ENCODE measurements at places on chromosomes 5 and 9. TPM values are rescaled to one million over a fixed set of nuclear protein-coding genes. Genes with fewer than 3 reads are reported as not detected.
A peak's percentile ranks its signal among the peaks of the same experiment; 100 is the strongest.

WDR38 gene
- not detected for total RNA-seq

DNA sequence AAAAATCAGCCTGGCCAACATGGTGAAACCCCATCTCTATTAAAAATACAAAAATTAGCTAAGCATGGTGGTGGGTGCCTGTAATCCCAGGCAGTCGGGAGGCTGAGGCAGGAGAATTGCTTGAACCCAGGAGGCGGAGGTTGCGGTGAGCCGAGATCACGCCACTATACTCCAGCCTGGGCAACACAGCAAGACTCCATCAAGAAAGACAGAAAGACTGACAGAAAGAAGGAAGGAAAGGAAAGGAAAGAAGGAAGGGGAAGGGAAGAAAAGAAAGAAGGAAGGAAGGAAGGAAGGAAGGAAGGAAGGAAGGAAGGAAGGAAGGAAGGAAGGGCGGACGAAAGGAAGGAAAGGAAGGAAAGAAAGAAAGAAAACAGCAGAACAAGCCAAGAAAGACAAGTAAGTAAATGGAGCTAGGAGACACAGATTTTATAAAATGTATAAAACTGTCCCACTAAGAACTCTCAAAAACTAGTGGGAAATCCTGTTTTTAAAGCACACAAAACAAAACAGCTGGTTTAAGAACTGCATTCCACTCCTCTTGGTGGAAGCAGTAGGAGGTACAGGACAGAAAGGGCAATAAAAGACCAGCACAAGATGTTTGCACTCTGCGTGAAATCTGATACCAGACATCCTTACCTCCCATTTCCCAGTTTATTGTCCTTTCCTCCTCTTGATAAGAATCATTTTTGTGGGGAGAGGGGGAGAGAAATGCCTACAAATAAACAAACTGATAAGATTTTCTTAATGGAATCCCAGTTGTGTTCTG, 46.7 kb downstream of the MYO10 start:
- DNase-seq = no peak

KCNIP1 gene
- not detected for total RNA-seq

DNA sequence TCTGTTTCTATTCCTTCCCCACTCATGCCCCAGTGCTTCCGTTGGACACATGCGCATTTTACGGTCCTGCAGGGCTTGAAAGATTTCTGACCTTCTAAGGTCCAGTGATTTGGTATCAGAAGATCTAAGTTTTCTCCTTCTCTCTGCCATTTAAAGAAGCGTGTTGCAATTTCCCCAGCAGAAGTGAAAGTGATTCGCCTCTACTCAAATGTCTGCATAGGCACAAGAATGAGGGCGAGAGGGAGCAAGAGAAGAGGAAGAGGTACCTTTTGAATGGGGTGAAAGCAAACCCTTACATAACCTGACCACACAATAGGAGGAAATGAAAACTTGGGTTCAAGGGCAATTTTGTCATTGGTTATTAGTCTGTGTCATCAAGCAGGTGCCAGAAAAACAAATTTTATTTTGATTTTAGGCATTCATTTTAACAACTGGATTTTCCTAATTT, 31.7 kb upstream of the NR3C1 start:
- peak; percentile 44 for DNase-seq

- no peak for DNase-seq
Measured at GRCh38 chr9:137390553-137391410, 32.2 kb downstream of the EXD3 start.

GRCh38 chr9:128059365-128059983, 7.6 kb downstream of the NAIF1 start:
- no peak for DNase-seq

GZMA gene
- 13.3 TPM for total RNA-seq

- DNase-seq = no peak
Measured at GRCh38 chr5:109691996-109692395, 2.3 kb downstream of the MAN2A1 start.

MYORG gene
- total RNA-seq = 2.3 TPM

NR5A1 gene
- not detected for total RNA-seq

DNA sequence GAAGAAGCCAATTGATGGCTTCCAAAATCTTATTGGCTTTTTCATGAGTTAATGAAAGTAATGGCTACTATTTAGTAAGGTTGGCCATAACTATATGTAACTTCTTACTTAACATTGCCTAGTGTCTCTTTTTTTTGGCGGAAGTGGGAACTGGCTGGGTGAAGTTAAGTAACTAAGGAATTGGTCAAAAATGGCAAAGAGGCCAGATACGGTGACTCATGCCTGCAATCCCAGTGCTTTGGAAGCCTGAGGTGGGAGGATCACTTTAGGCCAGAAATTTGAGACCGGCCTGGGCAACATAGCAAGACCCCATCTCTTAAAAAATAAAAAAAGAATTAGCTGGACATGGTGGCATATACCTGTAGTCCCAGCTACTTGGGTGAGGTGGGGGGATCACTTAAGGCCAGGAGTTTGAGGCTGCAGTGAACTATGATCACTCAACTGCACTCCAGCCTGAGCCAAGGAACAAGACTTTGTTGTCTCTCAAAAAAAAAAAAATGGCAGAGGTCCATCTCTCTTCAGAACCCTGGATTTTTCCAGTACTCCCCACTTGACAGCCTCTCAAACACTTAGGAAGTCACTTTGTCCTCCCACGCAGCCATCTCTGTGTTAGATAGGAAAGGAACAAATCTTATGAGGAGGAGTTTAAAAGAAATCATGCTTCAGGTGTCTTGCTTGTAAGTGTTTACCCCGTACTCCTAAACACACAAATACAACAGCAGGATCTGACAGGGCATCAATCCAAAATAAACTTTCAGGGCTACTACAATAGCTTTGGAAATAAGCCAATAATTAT, 75.7 kb downstream of the TEK start:
- DNase-seq = no peak

IL5 gene
- total RNA-seq = 84.3 TPM

CCDC69 gene
- 50.5 TPM for total RNA-seq

GRCh38 chr9:125850106-125850632, 103.0 kb downstream of the PBX3 start:
- DNase-seq = no peak

SPOCK1 gene
- not detected for total RNA-seq

DNA sequence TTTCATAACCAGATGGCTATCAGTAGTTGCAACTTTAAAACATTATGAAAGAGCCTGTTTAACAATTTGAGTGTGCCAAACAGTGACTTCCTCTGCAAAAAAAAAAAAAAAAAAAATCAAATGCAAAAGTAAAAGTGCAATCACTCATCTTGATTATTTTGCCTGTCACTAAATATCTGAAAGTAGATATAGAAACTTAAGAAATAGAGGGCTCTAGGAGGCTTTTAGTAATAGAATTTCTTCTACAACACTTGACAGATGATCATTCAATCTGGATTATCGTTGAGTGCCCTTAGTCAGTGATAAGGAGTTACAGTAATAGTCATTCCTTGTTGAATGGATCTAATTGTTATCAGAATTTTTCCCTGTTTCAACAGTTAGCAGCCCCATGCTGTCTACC, 101.8 kb downstream of the CETN3 start:
- DNase-seq = no peak

ACOT12 gene
- not detected for total RNA-seq

RAB3C gene
- not detected for total RNA-seq

- no peak for DNase-seq
Measured at GRCh38 chr5:14685757-14686156, 21.2 kb downstream of the OTULIN start.

DNA sequence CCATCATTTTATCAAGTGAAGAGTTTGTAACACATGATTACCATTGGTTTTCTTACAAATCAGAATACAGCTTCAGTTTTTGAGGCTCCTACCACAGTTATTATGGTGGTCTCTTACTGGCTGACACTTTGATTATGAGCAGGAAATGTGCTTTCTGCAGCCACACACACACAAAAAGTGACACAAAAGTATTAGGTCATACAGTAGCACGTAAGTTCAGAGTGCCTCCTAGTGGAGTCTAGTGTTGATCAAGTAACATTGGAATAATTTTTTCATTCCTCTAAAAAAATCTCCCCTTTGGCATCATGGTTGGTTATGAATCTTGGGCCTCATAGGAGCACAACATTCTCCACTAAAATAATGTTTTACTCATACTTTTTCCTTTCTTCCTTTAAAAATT, 37.6 kb downstream of the PAM start:
- no peak for DNase-seq

GRCh38 chr5:40572391-40572790, 107.3 kb upstream of the PTGER4 start:
- DNase-seq = no peak

FOXD4L4 gene
- 0.27 TPM for total RNA-seq

DNA sequence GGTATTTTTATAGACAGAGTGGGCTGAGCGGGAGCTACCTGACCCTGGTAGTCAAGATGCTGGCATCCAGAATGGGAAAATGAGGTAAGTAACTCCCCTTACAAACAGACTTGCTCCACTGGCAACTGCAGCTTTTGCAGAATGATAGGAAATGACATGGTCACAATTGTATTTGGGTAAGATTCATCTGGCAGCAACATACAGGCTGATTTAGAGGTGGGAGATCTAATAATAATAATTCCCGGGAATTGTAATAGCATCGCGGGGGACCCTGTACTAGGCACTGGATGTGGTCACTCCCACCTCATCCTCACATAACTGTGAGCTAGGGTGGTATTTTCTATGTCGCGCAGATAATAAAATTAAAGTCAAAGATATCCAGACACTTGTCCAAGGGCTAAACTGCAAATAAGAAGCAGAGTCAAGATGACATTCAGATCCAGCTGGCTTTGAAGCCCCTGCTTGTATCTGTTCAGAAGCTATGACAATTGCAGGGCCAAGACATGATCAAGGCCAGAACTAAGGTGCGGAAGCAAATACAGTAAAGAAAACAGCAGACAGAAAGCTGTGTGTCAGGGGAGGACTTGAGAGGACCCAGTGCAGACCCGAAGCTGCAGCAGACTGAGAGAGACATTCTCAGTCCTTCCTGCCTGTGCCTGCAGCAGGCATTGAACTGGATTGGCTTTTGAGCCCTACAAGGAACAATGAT, 507.2 kb downstream of the BNC2 start:
- DNase-seq = no peak

DNA sequence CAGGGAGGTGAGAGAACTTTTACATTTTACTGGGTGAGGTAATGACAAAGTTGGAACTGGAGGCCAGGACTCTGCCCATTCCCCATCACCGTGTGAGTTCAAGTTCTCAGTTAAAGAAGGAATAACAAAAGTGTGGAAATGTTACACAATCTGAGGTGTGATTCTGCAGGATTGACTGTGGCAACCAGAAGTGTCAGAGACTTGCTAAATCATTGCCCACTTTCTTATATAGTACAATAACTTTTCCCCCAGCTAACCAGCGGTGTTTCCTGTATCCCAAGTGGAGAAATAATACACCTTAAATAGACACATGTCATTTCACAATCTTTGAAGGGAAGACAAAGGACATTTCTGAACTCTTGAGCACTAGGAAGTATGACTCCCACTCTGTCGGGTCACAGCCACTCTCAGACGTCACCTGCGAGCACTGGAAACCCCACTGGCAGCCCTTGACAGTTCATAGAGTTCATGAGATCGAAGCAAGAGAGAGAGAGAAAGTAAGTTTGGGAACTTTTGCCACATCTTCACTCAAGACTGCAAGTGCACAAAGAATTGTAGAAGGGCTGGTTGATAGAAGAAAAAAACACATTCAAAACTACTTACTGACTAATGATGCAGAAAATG, 28.4 kb downstream of the PAX5 start:
- no peak for DNase-seq

DNA sequence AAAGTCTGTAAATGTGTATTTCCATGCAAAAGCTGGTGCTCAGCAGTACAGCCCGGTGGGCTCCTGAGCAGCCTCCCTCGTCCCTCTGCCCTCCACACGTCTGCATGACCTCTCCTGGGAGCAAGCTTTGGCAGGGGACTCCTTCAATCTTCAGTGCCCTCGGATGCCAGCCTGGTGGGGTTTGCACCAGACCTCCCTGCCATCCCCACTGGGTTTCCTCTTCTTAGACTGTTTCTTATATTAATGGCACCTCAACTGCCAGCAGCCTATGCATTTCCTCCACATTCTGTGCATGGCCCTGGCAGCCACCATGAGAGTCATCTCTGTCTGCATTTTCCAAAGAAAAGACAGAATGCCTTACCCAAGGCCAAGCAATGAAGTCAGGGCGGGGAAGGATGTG, 108.4 kb downstream of the ROR2 start:
- no peak for DNase-seq

GRCh38 chr5:143249851-143250250, 153.6 kb downstream of the NR3C1 start:
- DNase-seq = no peak

PHYHD1 gene
- not detected for total RNA-seq

C5orf52 gene
- not detected for total RNA-seq

PCDHB2 gene
- not detected for total RNA-seq

C1QTNF3 gene
- total RNA-seq = 1.4 TPM

GRCh38 chr9:136133191-136133958, 14.7 kb upstream of the TMEM250 start:
- DNase-seq = no peak

DNA sequence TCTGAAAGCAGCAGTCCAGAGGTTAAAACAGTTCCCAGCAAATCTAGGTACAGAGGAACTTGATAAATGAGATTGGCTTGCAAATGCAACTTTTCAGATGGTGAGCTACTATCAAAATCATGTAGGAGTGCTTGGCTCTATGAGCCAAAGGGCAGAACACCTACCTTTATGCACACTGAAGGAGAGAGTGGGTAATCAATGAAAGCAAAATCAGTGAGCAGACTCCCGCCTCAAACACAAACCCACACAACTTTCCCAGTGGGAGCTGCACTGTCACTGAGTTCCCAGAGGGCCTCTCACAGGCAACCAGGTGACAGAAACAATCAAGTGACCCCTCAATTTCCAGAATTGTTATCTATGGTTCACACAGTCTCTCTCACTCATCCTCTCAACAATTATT, 8.5 kb downstream of the ARL15 start:
- DNase-seq = no peak

- DNase-seq = no peak
Measured at GRCh38 chr9:91547081-91547480, 123.4 kb upstream of the NFIL3 start.

CCNI2 gene
- 8.8 TPM for total RNA-seq

DNA sequence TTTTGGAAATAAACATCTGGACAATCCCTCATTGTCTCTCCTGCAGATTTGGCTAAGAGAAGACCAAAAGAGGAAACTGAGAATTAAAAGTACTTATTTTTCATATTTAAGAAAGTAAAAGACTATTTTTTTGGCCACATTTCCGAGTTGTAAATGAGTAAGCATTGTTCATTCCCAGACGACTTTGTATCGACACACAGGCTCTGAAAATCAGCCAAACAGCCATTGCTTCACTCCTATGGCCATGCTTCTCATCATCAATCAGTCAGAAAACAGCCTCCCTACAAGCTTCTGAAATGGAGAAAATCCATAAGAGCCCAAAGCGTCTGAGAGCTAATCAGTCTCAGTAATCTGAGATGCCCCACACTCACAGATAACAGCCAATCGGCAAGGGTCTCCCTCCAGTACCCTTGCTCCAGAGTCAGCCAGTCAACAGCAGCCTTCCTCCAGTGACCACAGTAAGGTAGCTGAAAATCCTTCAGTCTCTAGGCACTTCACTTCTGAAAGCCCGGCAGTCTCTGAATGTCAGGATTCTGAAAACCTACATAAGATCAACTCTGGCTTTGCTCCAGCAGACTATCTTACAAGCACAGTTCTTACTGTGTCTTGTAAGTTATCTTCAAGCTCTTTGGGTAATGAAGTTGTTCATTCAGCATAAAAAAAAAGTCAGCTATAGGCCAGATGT, 30.9 kb downstream of the CDO1 start:
- DNase-seq = no peak

GRCh38 chr5:180201051-180201987, 7.7 kb downstream of the RASGEF1C start:
- no peak for DNase-seq
